AG09309 (cell line): ENCODE measurements at places on chromosomes 5 and 9.

DNA sequence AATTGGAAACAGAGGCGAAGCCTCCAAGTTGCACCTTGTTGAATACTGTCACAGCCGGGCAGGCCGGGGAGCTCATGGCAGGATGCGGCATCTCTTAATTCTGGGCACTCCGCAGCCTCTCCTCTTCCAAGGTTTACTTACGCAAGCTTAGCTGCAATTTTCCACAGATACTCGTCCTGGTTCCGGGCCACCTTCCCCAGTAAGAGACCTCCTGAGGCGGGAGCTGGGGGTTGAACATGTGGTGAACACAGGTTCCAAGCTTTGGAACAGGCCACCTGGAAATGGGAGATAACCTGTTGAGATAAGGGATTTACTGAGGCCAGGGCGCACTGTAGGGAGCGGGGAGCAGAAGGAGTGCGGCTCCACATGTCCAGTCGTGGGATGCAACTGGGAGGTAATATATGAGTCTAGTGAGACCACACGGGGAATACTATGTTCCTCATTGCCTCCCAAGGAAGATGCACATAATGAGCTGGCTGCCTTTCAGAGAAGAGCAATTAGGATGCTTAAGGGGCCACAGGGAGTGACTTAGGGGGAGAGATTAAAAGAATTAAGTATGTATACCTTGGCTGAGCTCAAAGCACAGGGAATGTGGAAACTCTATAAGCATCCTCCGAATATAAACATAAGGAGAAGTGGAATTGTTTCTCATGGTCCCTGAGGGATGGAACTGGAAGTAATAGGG, 335.2 kb downstream of the CWC27 start:
- no peak for DNase-seq

DNA sequence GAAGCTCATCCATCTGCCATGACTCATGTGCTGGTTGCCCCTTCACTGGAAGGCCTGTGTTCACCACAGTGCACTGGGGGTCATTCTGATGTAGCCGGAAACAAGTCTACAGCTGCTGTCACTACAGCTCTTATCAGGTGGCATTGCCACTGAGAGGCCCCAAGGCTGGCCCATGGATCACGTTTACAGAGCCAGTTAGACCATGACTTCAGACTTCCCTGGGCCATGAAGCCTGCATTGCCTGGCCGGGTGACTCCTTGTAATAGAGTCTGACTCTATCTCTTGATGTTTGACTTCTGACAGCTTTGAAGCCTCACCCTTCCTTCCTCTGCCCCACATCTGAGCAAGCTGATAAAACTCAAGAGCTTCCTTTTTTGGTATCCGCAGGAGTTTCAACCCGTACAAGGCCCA, 473.5 kb upstream of the DAP start:
- DNase-seq: no peak

GRCh38 chr5:3380689-3381088, 214.9 kb upstream of the IRX1 start:
- no peak for DNase-seq

DNA sequence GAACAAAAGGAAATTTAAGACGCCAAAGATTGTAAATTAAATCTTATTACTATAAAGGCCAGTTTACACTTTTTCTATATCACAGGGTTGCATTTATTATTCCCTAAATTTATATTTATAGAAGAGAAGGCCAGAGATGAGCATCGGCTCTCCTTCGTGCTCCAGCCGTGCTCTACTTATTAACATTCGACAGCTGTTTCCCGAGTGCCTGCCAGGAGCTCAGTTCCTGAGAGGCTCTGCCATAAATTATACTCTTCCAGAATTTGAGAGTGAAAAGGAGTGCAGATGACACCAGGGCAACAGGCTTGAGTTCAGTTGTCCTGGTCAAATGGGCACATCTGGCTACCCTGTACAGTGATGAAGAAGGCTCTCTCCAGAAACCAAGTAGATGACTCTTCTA, 70.1 kb downstream of the PCSK5 start:
- DNase-seq: no peak

- no peak for DNase-seq
Observed at GRCh38 chr5:32981061-32981460, 269.9 kb downstream of the NPR3 start.
